ENCODE measurements at places on chromosomes 4 and X. TPM values are rescaled to one million over a fixed set of nuclear protein-coding genes. Genes with fewer than 3 reads are reported as not detected.

Gene ARMCX2
- 41.9 TPM for total RNA-seq

Gene CXCL11
- total RNA-seq: 0.14 TPM

Gene PLAC8
- 4.6 TPM for total RNA-seq

Gene MAGEC1
- total RNA-seq: not detected

Gene FGFRL1
- 16.2 TPM for total RNA-seq

Measured in posterior vena cava (tissue), 2 donors.